ENCODE measurements at places on chromosomes 11 and 22.

DNA sequence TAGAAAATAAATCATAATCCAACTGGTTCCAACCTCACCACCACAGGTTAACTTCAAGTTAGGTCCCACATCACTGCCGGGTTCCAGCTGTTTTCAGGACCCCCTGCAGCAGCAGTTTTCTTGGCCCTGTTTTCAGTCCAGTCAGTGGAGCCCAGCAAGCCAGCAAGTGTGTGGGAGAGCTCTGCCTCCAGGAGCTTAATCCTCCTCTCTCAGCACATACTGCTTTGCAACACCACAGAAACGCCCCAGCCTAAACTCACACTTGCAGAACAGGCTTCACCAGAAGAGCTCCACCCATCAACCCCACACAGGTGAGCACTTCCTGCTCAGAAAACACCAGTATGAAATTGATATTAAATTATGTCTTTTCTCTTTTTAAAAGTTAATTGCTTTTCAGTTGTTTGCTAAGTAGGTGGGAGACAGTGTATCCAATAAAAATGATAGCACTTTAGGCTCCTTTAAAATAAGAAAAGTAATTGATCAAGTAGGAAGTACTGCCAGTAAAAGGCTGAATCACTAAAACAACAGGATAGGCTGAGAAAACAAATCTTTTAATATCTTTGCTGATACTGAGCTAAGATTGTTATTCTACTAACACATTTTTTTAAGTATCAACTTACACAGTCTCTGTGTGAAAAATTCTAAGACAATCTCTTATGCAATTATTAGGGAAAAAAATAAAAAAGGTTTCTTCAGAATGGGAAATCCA, 81.5 kb upstream of the TP53AIP1 start:
- no peak for DNase-seq

DNA sequence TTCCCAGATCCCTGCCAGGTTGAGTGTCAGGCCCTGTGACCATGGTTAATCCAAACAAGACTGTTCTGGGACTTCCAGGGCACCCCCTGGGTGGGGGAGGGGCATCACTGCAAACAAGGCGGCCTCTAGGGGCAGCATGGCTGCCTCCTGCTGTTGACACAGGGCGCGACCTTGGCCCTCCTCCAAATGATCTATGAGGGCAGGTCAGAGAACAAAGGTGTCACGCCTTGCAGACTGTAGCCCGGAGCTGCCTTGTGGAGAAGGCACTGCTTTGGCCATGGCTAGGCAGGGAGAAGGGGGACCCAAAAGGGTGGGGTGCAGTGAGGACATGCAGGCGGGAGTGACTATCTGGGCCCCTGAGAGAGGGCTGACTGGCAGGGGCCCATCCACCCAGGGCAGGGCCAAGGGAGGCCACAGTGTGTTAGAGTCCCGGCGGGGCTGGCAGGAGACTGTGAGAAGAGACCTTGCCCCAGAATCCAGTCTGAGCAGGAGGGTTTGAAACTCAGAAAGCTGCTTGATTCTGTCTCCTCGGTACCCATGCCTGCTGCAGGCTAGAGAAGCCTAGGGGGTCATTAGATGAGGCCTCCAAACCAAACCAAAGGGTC, 35.6 kb downstream of the KCNC1 start:
- peak; percentile 17 for DNase-seq

- no peak for DNase-seq
Observed at GRCh38 chr11:119990309-119991021, 147.4 kb downstream of the TRIM29 start.

GRCh38 chr22:37560608-37561211, 430 bp downstream of the CDC42EP1 start:
- DNase-seq: no peak

DNA sequence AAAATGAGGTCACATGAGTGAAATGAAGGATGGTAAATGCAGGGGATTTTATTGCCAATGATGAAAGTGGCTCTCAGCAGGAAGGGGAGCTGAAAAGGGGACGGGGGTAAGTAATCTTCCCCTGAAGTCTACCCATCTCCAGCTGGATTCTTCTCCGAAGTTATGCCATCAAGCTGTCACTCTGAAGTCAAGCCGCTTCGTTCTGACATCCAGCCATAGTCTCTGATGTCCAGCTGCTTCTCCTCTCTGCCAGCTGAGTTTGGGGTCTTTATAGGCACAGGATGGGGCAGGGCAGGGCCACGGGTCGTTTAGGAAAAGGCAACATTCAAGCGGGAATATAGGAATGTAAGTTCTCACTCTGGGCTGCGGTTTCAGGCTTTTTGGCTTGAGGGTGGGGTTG, 181.9 kb upstream of the ANO3 start:
- no peak for DNase-seq

DNA sequence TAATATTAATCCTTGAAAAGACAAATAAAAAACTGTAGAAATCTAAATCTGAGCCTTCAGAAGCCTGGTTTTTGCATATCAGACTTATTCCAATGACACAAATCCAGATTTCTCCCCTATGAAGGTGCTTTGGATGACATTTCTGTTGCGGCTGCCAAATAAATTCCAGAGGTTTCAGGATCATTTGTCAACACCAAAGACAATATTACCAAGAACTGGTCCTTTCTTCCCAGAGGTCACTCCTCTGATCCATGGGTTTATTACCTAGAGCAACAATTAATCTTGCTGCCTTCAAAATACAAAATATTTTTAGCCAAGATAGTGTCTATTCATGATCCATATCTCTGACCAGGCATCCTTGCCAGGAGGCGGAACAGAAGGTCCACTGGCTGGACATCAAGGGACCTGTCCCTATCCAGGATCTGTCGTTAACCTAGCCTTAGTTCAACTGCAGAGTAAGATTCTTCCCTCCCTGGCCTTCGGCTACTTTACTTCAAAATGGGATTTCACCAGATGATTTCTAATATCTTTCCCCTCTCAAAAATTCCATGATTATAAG, 4.9 kb downstream of the CADM1 start:
- no peak for DNase-seq

- no peak for DNase-seq
Observed at GRCh38 chr11:7569044-7569443, 55.2 kb downstream of the PPFIBP2 start.

DNA sequence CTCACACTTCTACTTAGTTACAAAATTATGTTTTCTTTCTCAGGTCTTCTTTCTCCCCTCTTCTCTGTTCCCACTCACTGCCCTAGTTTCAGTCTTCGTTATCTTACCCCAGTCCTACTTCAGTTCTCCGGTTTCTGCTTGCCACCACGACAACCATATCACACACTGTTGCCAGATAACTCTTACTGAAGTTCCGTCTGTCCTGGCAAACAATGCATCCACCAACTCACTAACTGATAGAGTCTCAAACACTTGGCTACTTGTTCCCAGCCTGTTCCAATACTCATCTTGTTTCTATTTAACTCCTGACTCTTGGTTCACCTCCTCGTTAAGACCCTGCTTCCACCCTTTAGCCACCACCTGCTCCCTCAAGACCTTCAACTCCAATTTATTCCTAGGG, 164.5 kb downstream of the STK33 start:
- no peak for DNase-seq

DNA sequence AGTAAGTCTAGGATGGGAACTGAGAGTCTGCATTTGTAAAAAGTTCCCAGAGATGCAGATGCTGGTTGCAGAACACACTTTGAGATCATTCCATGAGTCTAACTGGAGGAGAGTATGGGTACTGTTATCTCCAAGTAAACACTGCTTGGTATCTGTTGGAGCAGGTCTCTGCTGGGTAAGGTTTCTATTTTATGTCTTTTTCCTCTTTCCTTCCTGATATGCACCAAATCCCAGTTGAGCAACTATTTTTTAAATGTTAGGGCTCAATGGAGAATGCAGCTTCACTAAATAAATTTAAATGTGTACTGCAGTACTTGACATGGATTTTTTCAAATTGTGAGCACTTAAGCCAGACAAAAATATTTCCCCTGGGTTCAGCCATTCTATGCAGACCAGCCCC, 48.5 kb downstream of the BDNF start:
- no peak for DNase-seq

- no peak for DNase-seq
Observed at GRCh38 chr11:88433536-88434230, 96.1 kb upstream of the CTSC start.

DNA sequence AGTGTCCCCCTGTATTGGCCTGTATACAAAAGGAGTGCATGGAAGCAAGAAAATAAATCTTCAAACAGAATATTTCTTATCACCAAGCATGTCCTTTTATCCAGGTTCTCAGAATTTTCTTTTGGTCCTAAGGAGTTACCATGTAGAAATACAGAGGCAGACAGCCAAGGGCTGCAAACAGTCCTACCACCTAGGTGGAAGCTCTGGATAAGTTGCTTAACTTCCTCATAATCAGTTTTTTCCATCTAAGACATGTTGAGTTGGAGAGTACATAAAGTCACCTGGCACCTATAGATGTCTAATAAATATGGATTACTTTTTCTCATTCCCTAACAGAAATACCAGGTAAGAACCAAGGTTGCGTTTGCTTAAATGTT, 57.0 kb upstream of the BLID start:
- DNase-seq: no peak

GRCh38 chr11:110454609-110455008, 24.9 kb downstream of the FDX1 start:
- DNase-seq: no peak

DNA sequence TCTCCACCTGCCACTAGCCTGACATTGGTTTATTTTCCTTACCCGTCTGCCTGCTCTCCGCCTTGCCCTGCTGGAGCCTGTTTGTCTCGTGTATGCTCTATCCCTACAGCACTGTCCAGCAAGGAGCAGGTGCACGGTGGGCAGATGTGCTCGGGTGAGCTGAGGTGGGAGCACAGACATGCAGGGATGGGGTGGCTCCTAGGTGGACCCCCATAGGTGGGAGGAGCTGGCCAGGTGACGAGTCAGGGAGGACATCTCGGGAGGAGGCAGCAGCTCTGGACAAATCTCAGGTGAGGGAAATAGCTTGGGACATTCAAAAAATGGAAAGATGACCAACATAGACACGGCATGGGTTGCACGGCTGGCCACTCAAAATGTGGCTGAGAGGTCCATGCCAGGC, 89.2 kb upstream of the SHANK2 start:
- DNase-seq: no peak

GRCh38 chr11:17646451-17647145, 72.8 kb upstream of the MYOD1 start:
- DNase-seq: no peak

- no peak for DNase-seq
Observed at GRCh38 chr11:108498816-108499408, 728 bp upstream of the POGLUT3 start.

DNA sequence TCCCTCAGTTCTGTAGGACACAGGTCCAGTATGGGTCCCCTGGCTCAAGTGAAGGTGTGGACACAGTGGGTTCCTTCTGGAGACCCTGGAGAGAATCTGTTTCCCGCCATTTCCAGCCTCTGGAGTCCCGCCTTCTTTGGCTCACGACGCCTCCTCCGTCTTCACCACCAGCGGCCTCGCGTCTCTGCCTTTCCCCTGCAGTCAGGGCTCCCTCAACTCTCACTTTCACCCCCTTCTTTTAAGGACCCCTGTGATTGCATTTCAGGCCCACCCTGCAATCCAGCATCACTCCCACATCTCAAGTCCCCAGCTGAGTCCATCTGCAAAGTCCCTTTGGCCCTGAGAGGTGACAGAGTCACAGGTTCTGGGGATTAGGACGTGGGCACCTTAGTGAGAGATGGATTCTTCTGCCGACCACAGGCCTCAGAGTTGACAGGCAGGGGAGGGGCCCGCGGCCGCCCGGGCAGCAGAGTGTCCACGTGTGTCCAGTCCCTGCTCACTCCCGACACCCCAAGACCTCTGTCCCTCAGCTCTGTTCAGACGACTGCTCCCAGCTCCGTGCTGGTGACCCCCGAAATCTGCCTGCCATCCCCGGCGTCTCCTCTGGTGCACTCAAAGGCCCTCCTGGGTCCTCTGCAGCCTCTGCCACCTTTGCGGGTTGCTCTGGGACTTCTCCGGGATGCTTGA, 36.9 kb upstream of the KRTAP5-7 start:
- no peak for DNase-seq

- no peak for DNase-seq
Observed at GRCh38 chr22:49638788-49639187, 188.9 kb downstream of the BRD1 start.

GRCh38 chr11:124791626-124792341, 8.4 kb downstream of the MSANTD2 start:
- no peak for DNase-seq

- no peak for DNase-seq
Observed at GRCh38 chr11:118841469-118842242, 42.0 kb upstream of the CXCR5 start.

GRCh38 chr22:29337631-29338284, 22.3 kb upstream of the RASL10A start:
- no peak for DNase-seq

DNA sequence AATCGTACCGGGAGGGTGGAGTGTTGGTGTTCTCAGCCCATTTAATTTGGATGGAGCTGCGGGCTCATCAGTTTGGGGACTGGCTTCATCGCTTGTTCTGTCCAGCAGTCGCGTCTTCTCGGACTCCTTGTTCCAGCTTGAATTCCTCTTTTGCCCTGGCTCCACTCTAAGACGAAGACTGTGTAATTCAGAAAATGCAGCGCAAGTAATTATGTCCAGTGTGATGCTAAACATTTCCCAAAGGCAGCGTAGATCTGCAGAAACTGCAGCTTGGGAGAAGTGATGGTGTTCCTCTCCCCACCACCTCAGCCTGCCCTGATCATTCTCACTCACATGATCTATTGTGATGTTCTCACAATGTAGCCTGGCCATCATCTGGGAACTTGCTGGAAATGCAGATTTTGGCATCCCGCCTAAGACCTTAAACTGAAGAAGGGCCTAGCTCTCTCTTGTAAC, 666 bp downstream of the SLC25A18 start:
- no peak for DNase-seq

DNA sequence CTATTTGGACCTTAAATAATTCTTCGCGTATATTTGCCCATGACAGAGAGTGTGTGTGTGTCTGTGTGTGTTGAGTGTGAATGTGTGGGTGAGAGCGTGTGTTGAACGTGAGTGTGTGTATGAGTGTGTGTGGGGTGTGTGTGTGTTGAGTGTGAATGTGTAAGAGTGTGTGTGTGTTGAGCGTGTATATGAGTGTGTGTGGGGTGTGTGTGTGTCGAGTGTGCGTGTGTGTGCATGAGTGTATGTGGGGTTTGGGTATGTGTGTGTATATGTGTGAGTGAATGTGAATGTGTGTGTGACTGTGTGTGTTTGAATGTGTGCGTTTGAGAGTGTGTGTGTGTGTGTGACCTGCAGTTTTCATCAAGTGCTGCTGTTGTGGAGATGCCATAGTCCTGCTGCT, 26.8 kb downstream of the GAL start:
- no peak for DNase-seq

GRCh38 chr11:20658135-20658534, 11.3 kb upstream of the NELL1 start:
- DNase-seq: no peak

GRCh38 chr11:61718621-61719302, 33.7 kb upstream of the MYRF start:
- DNase-seq: no peak

DNA sequence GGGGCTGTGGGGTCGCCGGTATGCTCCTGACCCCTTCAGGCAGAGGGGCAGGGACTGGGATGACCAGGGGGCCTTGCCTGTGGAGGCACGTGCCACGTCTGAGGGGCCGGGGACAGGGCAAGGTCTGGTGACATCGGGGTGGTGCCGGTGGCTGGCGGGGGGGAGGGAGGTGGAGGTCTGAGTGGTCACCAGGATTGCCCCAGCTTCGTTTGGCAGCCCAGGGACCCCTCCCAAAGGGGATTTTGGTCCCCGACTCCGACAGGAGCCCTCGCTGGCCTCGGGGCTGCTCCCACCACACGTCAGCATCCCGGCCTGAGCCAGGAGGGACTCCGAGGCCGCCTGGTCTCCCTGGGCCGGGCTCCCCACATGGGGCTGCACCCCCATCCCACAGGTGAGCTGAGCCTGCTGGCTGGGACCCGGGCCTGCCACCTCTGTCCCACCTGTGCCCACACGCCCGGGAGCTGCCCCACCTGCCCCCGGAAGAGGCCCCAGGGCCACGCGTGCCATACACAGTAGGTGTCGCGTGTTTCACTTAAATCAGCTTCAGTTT, 1.1 kb upstream of the MUC6 start:
- DNase-seq: no peak
